A549 treated with AZD2906 at 1 μM for 4 hours (cell line): ENCODE measurements at places on chromosomes 1 and 21. TPM values are rescaled to one million over a fixed set of nuclear protein-coding genes. Genes with fewer than 3 reads are reported as not detected.

The OR2G6 gene
- total RNA-seq, result not detected in 5 replicates

The GFI1 gene
- 0.19 to 0.29 TPM (median 0.23 TPM) in 5 replicates for total RNA-seq

The MCL1 gene
- total RNA-seq, result 249 to 315 TPM (median 297 TPM) in 5 replicates

The IGSF3 gene
- total RNA-seq, result 13.0 to 17.7 TPM (median 15.6 TPM) in 5 replicates

The TMOD4 gene
- 0.24 to 0.29 TPM (median 0.28 TPM) in 3 of 5 replicates, not detected in the others for total RNA-seq

The NES gene
- total RNA-seq, result 0.97 to 1.2 TPM (median 1.1 TPM) in 5 replicates

The ADAMTS1 gene
- 0.04 to 0.10 TPM (median 0.07 TPM) in 5 replicates for total RNA-seq

The CLDN19 gene
- not detected in 5 replicates for total RNA-seq

The LDLRAD1 gene
- not detected in 5 replicates for total RNA-seq

The PERM1 gene
- total RNA-seq, result 0.10 to 0.19 TPM (median 0.13 TPM) in 5 replicates

The PTPRC gene
- not detected in 5 replicates for total RNA-seq

The ZMYND12 gene
- 0.14 to 0.63 TPM (median 0.34 TPM) in 5 replicates for total RNA-seq

The ERI3 gene
- total RNA-seq, result 47.9 to 67.7 TPM (median 60.9 TPM) in 5 replicates

The RCSD1 gene
- 0.02 to 0.08 TPM (median 0.06 TPM) in 4 of 5 replicates, not detected in the other for total RNA-seq

The CCDC28B gene
- total RNA-seq, result 1.6 to 2.0 TPM (median 1.8 TPM) in 5 replicates

The DHRS3 gene
- 37.8 to 51.4 TPM (median 47.8 TPM) in 5 replicates for total RNA-seq

The SDHC gene
- total RNA-seq, result 238 to 251 TPM (median 241 TPM) in 5 replicates

The DRAXIN gene
- total RNA-seq, result 0.03 to 0.10 TPM (median 0.06 TPM) in 5 replicates

The JAM2 gene
- 0.02 to 0.08 TPM in 2 of 5 replicates, not detected in the others for total RNA-seq

The FBXO44 gene
- 12.3 to 17.7 TPM (median 17.0 TPM) in 5 replicates for total RNA-seq

The FGR gene
- total RNA-seq, result 0.03 to 0.08 TPM (median 0.06 TPM) in 4 of 5 replicates, not detected in the other

The PDE4B gene
- 4.5 to 6.1 TPM (median 5.2 TPM) in 5 replicates for total RNA-seq

The GBP6 gene
- total RNA-seq, result not detected in 5 replicates

The GRIK1 gene
- not detected in 5 replicates for total RNA-seq

The CCDC30 gene
- total RNA-seq, result 0.32 to 0.88 TPM (median 0.62 TPM) in 5 replicates

The AURKAIP1 gene
- 107 to 197 TPM (median 169 TPM) in 5 replicates for total RNA-seq

The S100A5 gene
- 0.88 to 1.2 TPM (median 1.0 TPM) in 5 replicates for total RNA-seq

The THBS3 gene
- 6.3 to 9.1 TPM (median 8.6 TPM) in 5 replicates for total RNA-seq

The PRSS38 gene
- not detected in 5 replicates for total RNA-seq

The MEGF6 gene
- total RNA-seq, result 6.3 to 10.6 TPM (median 8.0 TPM) in 5 replicates

The TIAM1 gene
- total RNA-seq, result 0.44 to 1.0 TPM (median 0.67 TPM) in 5 replicates

The ZNF697 gene
- total RNA-seq, result 1.4 to 1.7 TPM (median 1.4 TPM) in 5 replicates

The DTL gene
- 16.2 to 20.7 TPM (median 17.6 TPM) in 5 replicates for total RNA-seq

The ZFYVE9 gene
- 7.0 to 9.4 TPM (median 7.9 TPM) in 5 replicates for total RNA-seq

The RGS8 gene
- not detected in 5 replicates for total RNA-seq

The SLC66A1 gene
- total RNA-seq, result 16.7 to 26.4 TPM (median 21.8 TPM) in 5 replicates

The DCST1 gene
- total RNA-seq, result 0.05 to 0.07 TPM in 2 of 5 replicates, not detected in the others

The ABCA4 gene
- total RNA-seq, result 0.08 to 0.17 TPM (median 0.11 TPM) in 5 replicates

The RNU1-3 gene
- 4.0 to 44.9 TPM (median 4.2 TPM) in 4 of 5 replicates, not detected in the other for total RNA-seq

The CYYR1 gene
- total RNA-seq, result not detected in 5 replicates

The ANKRD34A gene
- total RNA-seq, result 0.21 to 0.30 TPM (median 0.25 TPM) in 5 replicates

The PEF1 gene
- total RNA-seq, result 43.2 to 46.6 TPM (median 45.3 TPM) in 5 replicates

The ECM1 gene
- 1.4 to 1.9 TPM (median 1.4 TPM) in 5 replicates for total RNA-seq
